Testis (tissue), 5 donors: ENCODE measurements at places on chromosomes 1 and 21. TPM values are rescaled to one million over a fixed set of nuclear protein-coding genes. Genes with fewer than 3 reads are reported as not detected.

Gene VASH2
- 30.9 TPM for total RNA-seq

DNA sequence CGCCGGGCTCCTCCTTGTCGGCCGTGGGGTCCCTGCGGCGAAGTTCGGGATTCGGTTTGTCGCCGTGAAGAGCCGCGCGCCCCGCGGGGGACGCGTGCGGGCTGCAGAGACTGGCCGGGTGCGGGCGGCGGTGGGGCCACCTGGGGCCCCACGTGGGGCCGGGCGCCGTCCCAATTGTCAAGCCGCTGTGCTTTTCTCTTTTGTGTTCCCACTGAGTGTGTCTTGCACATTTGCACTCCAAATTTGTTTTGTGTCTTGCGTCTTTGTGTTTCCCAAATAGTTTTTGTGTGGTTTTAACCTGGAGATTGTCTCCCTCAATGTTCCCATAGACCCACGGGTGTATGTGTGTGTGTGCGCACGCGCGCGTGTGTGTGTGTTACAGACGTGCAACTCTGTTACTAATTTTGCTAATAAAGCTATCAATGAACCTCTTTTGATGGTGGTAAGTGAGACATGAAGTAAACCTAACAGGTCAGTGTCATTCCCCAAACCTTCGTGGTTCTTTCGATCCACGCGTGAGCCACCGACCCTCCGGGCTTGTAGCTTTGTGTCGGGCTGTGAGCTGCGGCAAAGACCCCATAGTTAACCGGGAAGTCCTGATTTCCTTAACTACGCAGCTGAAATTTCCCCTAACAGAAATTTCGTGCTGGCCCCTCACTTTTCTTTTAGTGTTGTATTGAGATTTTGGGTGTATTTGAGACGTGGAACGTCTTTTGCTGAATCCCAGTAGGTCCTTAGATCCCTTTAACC, 708 bp downstream of the PRDM2 start:
- H3K27me3 ChIP-seq, result no peaks in the 10 kb centered on the region
- no peaks in the 10 kb centered on the region for H3K36me3 ChIP-seq
- peak overlapping the region; percentile 82 for H3K27ac ChIP-seq

DNA sequence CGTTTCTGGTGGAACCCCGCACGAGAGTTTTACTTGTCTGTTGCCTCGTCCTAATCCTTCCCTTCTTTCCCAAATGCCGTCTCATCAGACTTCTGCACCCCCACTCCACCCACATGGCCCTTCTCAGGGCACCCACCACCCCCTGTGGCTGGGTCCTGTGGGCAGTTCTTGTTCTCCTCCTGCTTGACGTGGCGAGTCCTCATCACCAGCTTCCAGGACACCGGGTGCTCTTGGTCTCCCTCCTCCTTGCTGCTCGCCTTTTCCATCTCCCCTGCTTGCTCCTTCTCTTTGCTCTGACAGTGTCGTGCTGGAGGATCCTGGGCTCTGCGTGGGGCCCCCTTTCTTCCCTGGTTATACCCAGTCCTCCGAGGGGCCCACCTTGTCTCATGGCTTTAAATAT, 51.8 kb downstream of the B3GALT5 start:
- no peak overlapping the region for H3K4me3 ChIP-seq
- DNase-seq, result no peak
- no peaks in the 10 kb centered on the region for H3K27me3 ChIP-seq
- no peaks in the 10 kb centered on the region for H3K36me3 ChIP-seq
- no peak overlapping the region for H3K27ac ChIP-seq

DNA sequence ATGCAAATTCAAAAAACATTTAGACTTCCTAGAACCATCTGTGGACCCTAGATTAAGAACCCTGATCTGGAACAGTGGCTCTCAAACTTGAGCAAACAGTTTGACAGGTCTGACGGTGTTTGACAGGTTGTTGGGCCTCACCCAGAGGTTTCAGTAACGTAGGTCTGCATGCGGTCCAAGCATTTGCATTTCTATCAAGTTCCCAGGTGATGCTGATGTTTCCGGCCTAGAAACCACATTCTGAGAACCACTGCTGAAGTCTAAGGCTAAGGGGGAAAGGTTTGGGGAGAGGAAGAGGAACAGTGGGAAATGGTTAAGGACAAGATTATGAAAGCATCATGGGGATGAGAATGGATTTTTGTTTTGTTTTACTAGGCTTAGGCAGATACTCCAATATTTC, 48.6 kb downstream of the MDM4 start:
- H3K27ac ChIP-seq, result no peak overlapping the region
- no peaks in the 10 kb centered on the region for H3K27me3 ChIP-seq
- H3K4me1 ChIP-seq, result no peaks in the 10 kb centered on the region
- no peak overlapping the region for H3K4me3 ChIP-seq
- H3K36me3 ChIP-seq, result no peaks in the 10 kb centered on the region
- no peak for DNase-seq

- H3K4me3 ChIP-seq, result no peak overlapping the region
- H3K27me3 ChIP-seq, result no peaks in the 10 kb centered on the region
- peaks cover 37% of the 10 kb centered on the region for H3K4me1 ChIP-seq
- no peaks in the 10 kb centered on the region for H3K36me3 ChIP-seq
- DNase-seq, result no peak
- H3K27ac ChIP-seq, result no peak overlapping the region
Observed at GRCh38 chr1:178934546-178934945, 63.7 kb upstream of the ANGPTL1 start.

Gene FBXO42
- total RNA-seq, result 42.0 TPM

DNA sequence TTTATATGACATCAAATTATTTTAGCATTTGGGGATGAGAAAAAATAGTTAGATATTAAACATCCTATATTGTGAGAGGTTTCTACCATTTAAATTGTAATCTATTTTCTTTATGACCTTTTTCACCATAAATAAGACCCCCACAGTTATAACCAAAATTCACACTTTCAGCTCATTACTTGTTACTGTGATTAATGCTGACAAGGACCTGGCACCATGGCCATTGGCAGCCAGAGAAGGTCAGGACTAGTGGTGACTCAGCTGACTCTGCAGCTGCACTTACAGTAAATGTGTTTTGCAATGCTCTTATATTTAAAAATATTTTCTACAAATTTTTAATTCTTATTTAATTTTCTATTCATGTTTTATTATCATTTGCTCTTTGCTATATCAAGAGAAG, 133.3 kb upstream of the C1orf105 start:
- no peaks in the 10 kb centered on the region for H3K36me3 ChIP-seq
- peak; percentile 72 for DNase-seq
- H3K4me3 ChIP-seq, result no peak overlapping the region
- no peak overlapping the region for H3K27ac ChIP-seq
- H3K4me1 ChIP-seq, result no peaks in the 10 kb centered on the region
- H3K27me3 ChIP-seq, result no peaks in the 10 kb centered on the region

- no peaks in the 10 kb centered on the region for H3K36me3 ChIP-seq
- DNase-seq, result no peak
- no peak overlapping the region for H3K4me3 ChIP-seq
- H3K27me3 ChIP-seq, result no peaks in the 10 kb centered on the region
- no peak overlapping the region for H3K27ac ChIP-seq
Observed at GRCh38 chr1:159743651-159744410, 29.4 kb upstream of the CRP start.

DNA sequence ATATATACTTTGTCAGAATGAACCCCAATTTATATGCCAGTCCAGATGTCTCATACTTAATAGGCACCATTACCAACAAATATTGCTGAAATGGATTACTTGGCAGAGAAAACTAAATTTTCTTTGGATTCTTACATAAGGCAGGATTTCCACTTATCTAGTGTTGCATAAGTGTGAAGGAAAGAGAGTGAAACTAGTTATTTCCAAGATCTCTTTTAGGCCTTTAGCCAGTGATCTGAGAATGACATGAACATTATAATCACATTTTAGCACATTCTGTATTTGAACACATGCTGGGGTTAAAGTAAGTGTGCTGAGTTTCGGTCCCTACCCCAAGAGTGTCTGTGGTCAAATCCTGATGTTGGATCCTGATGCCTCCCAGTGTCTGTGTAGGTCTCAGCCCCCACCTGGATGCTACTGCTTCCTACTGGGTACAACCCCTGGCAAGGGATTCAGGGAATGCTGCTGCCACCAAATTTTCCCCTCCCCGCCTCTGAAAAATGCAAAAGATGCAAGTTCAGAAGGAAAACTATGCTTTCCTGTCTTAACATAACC, 11.2 kb downstream of the DDAH1 start:
- no peak for DNase-seq
- no peak overlapping the region for H3K27ac ChIP-seq
- no peaks in the 10 kb centered on the region for H3K36me3 ChIP-seq

Gene EPHA2
- 14.1 TPM for total RNA-seq

Gene CCDC185
- 29.8 TPM for total RNA-seq
